ENCODE measurements at places on chromosomes 16 and 17. TPM values are rescaled to one million over a fixed set of nuclear protein-coding genes. Genes with fewer than 3 reads are reported as not detected.

- no peak for DNase-seq
Measured at GRCh38 chr17:66784621-66785364, 50.1 kb upstream of the CACNG5 start.

ENPP7 gene
- not detected for total RNA-seq

DNA sequence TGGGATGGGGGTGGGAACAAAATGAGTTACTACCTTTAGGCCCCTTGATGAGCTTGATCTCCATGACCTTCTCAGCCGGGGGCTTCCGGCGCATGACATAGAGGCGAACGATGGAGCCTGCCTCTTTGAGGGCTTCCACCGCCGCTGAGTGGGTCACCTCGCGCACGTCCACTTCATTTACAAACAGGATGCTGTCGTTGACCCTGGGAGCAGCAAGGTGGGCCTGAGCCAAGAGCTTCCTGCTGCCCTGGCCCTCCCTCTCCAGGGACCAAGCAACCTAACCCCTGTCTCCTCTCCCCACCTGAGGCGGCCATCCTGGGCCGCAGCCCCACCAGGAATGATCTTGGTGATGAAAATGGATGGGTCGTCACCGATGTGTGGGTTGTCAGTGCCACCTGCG lies 16.2 kb downstream of the DLG4 start:
- no peak for DNase-seq

MYLK3 gene
- total RNA-seq = 6.3 TPM

GPS1 gene
- total RNA-seq = 125 TPM

GRCh38 chr16:17972460-17972943 lies 364.0 kb downstream of the NPIPA8 start:
- DNase-seq = no peak

- DNase-seq = no peak
Measured at GRCh38 chr17:5854871-5855554, 215.2 kb upstream of the WSCD1 start.

DNA sequence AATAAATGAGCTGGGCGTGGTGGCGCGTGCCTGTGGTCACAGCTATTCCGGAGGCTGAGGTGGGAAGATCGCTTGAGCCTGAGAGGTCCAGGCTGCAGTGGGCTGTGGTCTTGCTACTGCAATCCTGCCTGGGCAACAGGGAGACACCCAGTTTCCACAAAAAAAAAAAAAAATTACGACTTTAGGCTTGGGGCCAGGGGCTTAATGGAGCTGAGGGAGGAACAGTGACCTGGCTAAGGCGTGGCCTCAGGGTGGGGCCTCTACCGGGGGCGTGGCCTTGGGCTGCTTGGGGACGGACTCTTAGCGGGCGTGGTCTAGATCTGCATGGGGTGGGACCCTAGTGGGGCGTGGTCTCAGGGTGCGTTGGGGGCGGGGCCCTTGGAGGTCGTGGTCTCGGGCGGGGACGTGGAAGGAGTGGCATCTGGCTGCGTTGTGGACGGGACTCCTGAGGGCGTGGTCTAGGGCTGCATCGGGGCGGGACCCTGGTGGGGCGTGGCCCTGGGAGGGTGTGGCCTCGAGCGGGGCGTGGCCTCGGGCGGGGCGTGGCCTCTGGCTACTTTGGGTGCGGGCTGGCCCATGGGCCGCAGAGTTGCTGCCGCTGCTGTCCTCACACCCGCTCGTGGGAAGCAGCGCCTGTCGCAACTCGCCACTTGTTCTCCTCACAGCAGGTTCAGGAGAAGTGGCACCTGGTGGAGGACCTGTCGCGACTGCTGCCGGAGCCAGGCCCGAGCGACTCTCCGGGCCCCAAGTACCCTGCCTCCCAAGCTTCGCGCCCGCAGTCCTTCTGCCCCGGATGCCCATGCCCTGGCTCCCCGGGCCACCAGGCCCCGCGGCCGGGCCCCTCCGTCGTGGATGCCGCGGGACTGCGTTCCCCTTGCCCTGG lies 5.8 kb upstream of the C17orf99 start:
- no peak for DNase-seq

DNA sequence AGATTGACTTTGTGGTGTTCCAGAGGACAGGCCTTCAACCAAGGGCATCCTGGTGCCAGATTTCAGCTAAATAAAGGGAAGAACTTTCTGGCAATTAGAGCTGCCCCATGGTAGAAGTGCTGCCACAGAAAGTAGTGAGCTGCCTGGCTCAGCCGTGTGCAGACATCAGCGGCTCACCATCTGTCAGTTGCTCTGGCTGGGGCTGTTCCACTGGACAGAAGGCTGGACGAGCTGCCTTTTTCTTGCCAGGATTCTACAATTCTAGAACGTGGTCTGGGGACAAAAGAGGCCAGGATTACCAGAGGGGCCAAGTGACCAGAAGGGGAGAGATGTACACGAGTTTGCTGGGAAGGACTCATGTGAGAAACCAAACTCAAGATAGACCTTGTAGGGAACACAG lies 107.0 kb upstream of the RPL38 start:
- no peak for DNase-seq

- DNase-seq = no peak
Measured at GRCh38 chr17:48738424-48738802, 9.9 kb upstream of the HOXB13 start.

HOXB6 gene
- 41.3 TPM for total RNA-seq

DNA sequence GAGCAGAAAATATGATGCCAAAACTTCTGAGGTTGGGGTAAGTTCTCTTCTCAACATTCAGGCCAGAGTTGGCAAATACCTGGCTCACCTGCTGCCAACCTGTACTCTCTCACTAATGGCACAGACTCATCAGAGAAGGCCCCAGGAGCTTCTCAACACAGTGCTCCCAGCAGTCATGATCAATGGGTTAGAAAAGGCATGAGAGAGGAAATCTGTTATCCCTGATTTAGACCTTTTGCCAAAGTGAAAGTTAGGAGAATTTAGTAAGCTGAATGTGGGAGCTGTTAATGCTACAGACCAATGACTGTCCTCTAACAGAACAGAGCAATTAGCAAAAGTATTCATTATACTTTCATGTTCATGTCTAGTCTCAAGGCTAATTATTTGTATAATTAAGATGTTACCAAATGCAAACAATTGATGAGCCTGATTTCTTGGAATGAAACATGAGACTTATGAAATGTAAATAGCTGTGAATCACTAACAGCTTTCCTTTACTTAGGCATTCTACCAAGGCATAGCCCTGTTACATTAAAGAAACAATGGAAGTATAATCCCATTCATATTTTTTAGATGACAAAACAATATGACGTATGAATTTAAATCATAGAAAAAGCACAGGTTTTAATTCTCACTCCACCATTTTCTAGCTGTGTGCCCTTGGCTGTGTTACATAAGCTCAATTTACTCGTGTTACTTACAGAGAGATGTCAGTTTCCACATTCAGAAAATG lies 68.7 kb upstream of the MARCHF10 start:
- no peak for DNase-seq

KRTAP2-2 gene
- total RNA-seq = not detected

DNA sequence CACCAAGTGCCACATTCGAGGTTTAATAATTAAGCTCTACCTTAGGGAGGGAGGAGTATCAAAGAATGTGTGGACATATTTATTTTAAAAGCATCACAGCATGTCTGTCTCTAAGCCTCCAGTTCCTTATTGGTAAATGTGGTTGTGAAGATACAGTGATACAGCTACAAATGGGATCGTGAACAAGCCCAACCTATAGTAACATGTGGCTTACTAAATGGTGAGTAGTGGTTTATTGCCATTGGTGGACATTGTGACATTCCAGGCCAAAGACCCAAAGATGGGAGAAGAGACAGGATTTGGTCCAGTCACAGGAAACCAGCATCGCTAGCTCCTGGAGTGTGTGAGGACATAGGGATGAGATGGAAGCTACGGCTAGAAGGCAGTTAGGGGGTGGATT lies 51.2 kb downstream of the IQCK start:
- DNase-seq = no peak

- no peak for DNase-seq
Measured at GRCh38 chr17:38579934-38580333, 25.8 kb downstream of the SRCIN1 start.
